ENCODE measurements at places on chromosomes 12 and 14.

DNA sequence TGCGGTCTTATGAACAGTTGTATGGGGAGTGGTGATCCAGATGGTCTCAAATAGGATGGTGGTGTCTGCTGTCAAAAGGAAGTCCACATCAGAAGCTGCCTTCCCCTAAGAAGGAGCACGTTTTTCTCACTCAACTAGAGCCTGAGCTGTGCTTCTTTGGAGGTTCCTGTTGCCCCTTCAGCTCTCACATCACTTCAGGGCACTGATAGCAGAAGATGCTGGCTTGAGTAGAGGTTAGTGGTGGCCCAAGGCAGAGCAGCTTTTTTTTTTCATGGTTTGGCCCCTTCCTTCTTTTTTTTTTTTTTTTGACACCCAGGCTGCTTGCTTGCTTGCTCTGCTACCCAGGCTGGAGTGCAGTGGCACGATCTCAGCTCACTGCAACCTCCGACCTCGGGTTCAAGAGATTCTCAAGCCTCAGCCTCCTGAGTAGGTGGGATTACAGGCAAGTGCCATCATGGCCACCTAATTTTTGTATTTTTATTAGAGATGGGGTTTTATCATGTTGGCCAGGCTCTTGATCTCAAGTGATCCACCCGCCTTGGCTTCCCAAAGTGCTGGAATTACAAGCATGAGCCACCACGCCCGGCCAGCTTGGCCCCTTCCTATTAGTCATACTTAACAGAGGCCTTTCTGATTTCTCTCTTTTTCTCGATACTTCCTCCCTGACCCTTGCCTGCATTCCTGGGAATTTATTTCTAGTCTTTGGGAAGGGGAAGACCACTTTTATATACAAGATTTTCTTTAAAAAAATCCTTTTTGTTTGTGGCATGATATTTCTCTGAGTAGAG is 31.6 kb downstream of the KLRD1 start:
- DNase-seq: no peak

GRCh38 chr12:131773582-131774221 is 54.5 kb upstream of the MMP17 start:
- peak; percentile 13 for DNase-seq

DNA sequence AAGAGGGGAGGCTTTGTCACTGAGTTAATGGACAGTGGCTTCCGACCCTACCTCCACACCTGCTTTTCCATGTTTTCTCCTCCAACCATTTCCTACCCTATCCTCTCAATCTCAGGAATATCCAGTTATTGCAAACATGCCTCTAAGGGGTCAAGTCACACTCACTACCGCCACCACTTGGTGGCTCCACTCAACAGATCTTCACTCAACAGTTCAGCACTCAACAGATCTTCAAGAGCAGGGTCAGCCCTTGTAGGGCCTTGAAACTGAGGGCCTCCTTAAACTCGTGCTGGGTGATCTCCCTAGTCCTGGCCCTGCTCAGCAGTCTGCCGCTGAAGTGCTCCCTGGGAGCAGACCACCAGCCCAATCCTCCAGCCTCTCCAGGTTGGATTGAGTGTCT is 14.2 kb downstream of the ZNF641 start:
- no peak for DNase-seq

DNA sequence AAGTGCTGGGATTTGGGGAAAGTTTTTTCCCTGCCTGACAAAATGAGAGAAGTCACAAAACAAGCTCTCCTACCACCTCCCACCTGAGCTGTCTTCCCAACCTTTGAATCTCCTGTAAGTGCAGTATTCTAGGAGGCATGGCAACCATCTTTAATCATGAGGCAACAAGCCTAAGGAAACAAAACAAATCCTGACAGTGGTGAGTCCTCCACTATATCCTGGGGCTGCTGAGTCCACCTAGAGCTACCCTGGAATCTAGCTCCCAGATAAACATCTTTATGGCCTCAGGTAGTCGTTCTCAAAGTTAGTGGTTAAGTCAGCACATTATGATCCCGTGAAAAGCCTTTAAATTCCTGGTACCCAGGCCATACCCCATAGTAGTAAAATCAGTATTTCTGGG is 22.3 kb upstream of the ACTN1 start:
- DNase-seq: no peak

GRCh38 chr12:108559748-108560147 is 1.2 kb downstream of the SART3 start:
- DNase-seq: no peak

DNA sequence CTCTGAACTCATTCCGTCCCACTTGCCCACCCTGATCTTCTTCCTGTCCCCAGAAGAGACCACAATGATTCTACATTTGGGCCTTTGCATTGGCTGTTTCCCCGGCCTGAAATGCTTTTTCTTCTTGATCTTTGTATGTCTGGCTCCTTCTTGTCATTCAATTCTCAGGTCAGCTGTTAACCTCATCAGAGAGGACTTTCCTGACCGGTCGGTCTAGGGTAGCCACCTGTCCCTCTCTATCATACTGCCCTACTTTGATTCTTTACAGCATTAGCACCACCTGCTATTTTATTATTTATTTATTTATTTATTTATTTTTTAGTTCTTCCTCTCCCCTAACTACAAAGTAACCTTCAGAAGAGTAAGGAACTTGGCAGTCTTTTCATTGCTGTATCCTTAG is 84.3 kb downstream of the DYRK2 start:
- DNase-seq: no peak

Measured in stimulated activated naive CD8-positive, alpha-beta T cell treated with anti-CD3 and anti-CD28 coated beads, Interleukin-15, Interleukin-2, amounts not matched to agents 100 U/mL and 50 U/mL, for 24 hours (primary cell).